ENCODE measurements at places on chromosomes 7 and 10. TPM values are rescaled to one million over a fixed set of nuclear protein-coding genes. Genes with fewer than 3 reads are reported as not detected.

VWA2 gene
- total RNA-seq = not detected

RNF133 gene
- not detected for total RNA-seq

SFRP4 gene
- not detected for total RNA-seq

ASAH2B gene
- total RNA-seq = 4.5 TPM

TSPAN12 gene
- total RNA-seq = not detected

TRPV5 gene
- not detected for total RNA-seq

PPP1R9A gene
- total RNA-seq = not detected

DNA sequence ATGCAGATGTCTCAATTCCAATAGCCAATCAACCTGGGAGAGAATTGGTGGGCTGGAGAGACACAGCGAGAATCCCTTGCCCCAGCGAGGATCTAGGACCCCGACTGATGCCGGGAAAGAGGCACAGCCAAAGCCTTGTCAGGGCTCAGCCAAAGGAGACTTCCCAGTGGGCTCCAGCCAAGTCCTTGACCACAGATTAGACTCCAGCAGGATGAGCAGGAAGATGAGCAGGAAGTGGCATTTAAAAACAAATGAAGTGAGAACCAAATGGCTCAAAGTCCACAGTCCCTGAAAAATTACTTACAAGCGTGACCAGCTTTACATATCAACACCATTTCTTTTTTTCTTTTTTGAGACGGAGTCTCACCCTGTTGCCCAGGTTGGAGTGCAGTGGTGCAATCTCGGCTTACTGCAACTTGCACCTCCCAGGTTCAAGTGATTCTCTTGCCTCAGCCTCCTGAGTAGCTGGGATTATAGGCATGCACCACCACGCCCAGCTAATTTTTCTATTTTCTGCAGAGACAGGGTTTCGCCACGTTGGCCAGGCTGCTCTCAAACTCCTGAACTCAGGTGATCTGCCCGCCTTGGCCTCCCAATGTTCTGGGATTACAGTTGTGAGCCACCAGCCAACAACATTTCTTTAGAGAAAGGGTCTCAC lies 40.2 kb downstream of the CTBP2 start:
- no peak for DNase-seq

DNA sequence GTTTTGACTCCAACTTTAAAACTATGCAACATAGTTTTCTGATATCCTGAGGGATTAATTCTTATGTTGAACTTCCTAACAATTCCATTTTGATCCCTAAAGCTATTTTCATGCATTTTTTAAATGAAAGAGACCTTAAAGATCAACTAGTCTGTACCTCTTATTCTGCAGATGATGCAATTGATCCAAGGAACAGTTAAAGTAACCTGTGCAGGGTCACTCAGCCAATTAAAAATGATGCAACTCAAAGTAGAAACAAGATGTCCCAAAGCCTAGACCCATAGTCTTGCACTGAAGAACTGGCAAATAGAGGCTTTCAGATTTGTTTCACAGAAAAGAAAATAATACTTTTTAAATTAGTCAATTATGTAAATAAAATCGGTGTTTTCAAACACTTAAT lies 86.3 kb downstream of the IMMP2L start:
- DNase-seq = no peak

GRCh38 chr7:20470726-20471125 lies 140.0 kb downstream of the ITGB8 start:
- DNase-seq = no peak

GRCh38 chr10:64733980-64734379 lies 1212.8 kb downstream of the REEP3 start:
- DNase-seq = no peak

DNA sequence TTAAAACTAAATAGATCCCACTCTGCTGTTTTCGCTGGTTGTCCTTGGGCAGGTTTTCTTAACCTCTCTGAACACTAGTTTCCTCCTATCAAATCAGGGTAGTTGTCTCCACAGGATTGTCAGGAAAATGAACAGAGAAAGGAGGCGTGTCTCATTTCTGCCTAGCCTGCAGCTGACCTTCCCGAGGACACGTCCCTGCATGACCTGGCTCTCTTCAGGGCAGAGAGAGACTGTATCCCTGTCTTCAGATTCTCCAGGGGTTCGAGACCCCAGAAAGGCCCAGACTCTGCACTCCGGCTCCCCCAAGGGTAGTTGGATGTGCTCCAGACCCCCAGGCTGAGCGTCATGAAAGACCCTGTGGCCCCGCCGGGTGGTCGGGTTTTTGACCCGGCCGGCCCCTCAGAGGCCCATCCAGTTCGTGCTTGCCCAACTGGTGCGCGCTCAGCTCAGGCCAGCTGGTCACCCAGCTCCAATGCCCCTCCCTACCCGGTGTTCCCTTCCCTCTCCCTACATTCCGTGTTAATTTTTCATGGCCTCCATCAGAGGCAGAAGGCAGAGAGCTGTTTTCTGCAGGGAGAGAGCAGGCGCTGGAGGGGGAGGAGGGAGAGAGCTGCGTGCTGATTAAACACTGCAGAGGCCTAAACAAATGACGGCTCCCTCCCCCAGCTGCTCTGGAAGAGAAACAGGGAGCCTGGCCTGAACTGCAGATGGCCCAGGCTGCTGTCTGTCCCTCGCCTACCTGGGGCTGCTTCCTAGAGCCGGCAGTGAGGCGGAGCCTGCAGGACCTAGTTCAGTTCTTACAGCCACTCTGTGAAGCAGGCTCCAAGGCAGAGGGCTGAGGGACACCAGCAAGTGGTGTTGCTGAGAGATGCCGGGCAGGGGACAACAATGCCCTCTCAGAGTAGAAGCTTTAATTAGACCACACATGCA lies 86.2 kb upstream of the PPIF start:
- no peak for DNase-seq
